NCI-H460 (cell line): ENCODE measurements at places on chromosomes 12 and 14. TPM values are rescaled to one million over a fixed set of nuclear protein-coding genes. Genes with fewer than 3 reads are reported as not detected.

C12orf50 gene
- total RNA-seq: not detected in 2 replicates

RNASE4 gene
- total RNA-seq: 22.9 and 36.7 TPM in 2 replicates

- DNase-seq: no peak
Measured at GRCh38 chr12:9114946-9115345, 773 bp downstream of the A2M start.

GRCh38 chr12:8985213-8985754 lies 4.1 kb upstream of the KLRG1 start:
- DNase-seq: no peak

GRCh38 chr12:22287776-22288621 lies 46.5 kb downstream of the ST8SIA1 start:
- no peak for DNase-seq

GRCh38 chr12:64446295-64446694 lies 5.6 kb upstream of the TBK1 start:
- DNase-seq: no peak

DNA sequence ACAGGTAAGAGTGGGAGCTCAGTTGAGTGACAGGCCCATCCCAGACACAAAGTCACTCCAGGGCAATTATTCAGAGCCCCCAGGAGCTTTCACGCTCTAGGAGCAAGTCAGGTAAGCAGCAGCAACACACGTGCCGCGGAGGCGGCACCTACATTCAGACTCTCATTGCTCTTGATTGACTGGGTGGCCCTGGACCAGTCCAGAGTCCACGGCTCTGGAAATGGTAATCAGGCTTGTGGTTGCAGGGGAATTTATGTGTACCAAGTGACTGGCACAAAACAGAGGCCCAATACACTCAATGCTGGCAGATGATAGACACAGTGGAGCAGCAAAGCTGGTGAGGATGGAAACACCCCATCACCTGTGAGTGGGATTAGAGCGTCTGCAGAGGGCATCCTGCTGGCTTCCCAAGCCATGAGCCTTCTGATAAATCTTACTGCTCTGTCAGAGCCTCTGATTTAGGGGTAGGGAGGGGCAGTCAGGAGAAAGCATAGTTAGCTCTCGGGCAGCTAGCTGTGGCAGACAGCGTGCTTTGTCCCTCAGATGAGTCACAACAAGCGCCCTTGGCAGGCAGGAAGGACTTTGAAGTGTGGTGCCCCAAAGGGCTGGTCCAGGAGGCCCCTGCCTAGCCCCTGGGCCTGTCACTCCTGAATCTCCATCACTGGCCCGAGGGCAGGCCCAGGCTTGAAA lies 344.7 kb downstream of the CACNA1C start:
- no peak for DNase-seq

DNA sequence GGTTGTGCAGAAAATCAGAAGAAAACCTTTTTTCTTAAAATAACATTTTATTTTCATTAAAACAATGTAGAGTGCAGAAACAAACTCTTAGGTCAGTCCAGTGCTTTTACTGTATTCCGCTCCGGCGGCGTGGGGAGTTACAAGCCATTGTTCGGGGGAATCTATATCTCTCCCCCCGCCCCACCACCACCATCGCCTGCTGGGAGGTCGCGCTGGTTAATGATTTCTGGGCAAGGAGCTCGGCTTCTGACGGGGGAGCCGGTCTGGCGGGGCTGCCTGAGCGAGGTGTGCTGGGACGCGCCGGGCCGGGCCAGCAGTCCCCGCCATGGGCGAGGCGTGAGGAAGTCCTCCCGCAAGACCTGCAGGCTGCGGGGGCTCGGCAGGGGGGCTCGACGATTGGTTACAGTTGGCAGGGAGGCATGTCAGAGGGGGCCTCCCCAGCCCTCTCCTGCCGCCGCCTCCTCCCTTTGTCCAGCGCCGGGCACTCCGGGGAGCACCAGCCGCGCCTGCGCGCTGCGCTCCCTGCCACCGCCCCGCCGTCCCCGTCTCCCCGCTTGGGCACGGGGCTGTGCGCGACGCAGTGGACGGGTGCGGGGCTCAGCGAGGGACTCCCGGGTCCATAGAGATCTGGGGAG lies 1.0 kb upstream of the DUSP6 start:
- DNase-seq: peak; percentile 66

- no peak for DNase-seq
Measured at GRCh38 chr12:113137861-113138783, 2.6 kb upstream of the RASAL1 start.
